Adrenal gland (tissue), 19 donors: ENCODE measurements at places on chromosomes 16 and 17. TPM values are rescaled to one million over a fixed set of nuclear protein-coding genes. Genes with fewer than 3 reads are reported as not detected.
A peak's percentile ranks its signal among the peaks of the same experiment; 100 is the strongest.

GRCh38 chr16:10972108-10972818 lies 27.9 kb downstream of the CLEC16A start:
- no peak for DNase-seq

DNA sequence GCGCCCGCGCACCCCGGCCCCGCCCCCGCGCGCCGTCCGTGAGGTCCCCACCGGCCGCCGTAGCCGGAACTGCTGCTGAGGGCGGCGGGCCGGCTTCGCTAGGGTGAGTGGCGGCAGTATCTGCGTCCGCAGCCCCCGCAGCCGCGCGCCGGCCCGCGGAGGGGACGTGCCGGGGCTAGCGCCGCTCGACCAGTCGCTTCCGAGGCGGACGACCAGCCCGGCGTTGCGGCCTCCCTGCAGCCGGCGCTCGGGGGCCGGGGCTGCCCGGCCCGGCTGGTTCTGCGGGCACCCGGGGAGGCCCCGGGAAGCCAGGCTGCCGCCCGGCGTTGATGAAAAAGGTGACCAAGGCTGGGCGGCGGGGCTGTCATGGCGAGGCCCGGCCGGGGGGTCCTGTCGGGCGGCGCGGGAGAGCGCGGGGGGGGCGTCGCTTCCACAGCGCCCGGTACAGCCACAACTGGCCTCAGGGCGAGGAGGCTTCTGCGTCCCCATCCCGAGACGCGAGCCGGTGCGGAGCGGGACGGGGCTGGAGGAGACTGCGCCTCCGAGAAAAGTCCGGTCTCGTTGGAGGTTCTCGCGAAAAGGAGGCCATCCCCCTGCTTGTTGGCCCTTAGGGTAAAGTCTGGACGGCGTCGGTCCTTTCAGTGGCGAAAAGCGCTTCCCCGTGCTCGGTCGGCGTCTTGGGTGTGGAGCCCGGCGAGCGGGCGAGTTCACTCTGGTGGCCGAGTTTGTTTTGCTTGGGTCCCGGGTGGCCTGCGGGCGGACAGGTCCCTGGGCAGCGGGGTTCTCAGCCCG lies at the start of gene CRAMP1:
Gene CRAMP1 (plus strand): TSS at position 41 of the 792 bp plus-strand sequence. CDS start 2,280 bp downstream, outside the sequence.
- peak; percentile 41 for DNase-seq

- DNase-seq: no peak
Observed at GRCh38 chr17:15418781-15419180, 48.6 kb downstream of the CDRT4 start.

DNA sequence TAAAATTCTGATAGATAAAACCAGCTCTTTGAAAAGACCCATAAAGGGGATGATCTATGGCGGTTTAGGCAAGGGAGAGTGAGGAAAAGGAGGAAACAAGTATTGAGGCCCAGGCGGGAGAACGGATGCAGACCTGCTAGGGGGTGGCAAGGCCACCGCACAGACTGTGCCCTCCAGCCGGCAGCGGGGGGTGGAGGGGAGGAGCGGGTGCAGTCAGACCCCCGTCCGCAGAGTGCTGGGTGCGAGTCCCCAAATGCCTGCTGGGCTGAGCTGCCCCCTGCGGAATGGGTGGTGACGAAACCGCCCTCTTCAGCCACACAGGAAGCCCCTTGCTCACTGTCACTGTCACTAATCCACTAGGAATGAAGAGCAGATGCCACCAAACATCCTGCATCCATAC lies 46.0 kb downstream of the LMF1 start:
- no peak for DNase-seq

GRCh38 chr17:72343911-72344310 lies 223.1 kb downstream of the SOX9 start:
- DNase-seq: no peak

GRCh38 chr16:50169555-50170096 lies 16.5 kb downstream of the TENT4B start:
- DNase-seq: no peak

GRCh38 chr17:4840893-4841242 lies 7.7 kb downstream of the MINK1 start:
- DNase-seq: no peak

DNA sequence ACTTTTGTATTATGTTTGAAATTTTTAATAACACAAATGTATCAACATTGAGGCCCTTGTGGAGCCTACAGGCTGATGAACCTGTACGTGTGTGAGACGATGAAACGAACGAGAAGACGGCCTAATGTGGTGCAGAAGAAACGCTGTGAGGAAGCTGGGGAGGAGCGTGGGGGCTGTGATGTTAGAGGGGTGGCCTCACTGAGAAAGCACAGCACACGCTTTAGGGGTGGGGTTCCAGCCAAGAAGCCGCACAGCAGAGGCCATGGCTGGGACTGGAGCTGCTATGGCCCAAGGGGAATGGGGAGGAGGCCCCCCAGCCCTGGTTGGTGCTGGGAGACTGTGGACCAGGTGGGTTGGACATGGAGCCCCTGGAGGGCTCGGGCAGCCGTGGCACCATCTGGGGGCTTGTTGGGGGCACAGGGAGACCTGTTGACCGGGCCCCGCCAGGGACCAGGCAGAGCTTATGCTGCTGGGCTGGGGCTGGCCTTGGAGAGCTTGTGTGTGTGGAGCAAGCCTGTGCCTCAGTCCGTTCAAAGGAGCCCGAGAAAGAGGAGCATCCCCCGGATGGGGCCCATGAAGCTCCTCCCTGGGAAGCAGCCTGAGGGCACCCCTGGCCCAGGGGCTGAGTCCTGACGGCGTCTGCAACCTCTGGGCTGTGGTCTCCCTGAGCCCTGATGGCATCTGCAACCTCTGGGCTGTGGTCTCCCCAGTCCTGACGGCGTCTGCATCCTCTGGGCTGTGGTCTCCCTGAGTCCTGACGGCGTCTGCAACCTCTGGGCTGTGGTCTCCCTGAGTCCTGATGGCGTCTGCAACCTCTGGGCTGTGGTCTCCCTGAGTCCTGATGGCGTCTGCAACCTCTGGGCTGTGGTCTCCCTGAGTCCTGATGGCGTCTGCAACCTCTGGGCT lies 44.7 kb downstream of the METRNL start:
- no peak for DNase-seq

GRCh38 chr17:50570528-50570927 lies 10.0 kb downstream of the CACNA1G start:
- no peak for DNase-seq

DNA sequence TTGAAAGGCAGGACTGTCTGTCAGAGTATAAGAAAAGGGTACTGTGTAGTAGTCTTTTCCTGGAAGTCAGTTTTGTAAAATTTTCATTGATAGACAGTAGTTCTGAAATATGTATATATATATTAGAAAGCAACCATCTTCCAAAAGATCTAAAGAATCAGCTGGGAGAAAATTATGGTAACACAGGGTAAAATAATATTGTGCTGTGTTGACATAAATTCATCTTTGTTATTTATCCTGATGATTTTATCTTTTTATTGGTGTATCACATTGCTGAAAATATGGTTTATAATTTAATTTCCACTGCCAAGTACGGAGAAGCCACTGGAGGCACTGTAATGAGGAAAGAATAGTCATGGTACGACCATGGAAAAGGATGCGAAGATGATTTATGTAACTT lies 324.9 kb downstream of the CA10 start:
- no peak for DNase-seq

DNA sequence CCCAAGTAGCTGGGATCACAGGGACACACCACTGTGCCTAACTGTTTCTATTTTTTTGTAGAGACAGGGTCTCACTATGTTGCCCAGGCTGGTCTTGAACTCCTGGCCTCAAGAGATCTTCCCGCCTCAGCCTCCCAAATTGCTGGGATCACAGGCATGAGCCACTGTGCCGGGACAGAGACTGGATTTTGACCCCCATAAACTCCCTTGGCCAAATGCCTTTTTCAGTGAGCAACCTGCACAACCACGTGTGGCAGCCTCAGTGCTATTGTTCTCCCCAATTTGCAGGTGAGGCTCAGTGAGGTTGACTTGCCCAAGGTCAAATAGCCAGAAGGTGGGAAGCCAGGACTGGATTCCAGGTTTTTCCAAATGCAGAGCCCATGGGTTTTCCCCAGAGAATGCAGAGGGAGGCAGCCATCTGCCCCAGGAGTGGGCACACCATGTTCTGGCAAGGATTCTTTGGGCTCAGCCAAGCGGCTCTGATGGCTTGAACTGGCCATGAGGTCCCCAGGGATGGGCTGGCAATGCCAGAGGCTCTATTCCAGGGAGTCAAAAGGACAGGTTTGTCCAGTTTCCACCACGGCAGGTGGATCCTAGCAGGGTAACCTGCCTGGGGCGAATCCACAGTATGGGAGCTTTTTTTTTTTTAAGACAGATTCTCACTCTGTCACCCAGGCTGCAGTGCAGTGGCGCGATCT lies 1.8 kb downstream of the IL27 start:
- no peak for DNase-seq

GRCh38 chr17:41013606-41014005 lies 4.7 kb upstream of the KRTAP3-1 start:
- no peak for DNase-seq

- DNase-seq: no peak
Observed at GRCh38 chr16:49828533-49829267, 27.2 kb downstream of the ZNF423 start.

GRCh38 chr17:9177212-9177611 lies 155.9 kb downstream of the NTN1 start:
- no peak for DNase-seq

DNA sequence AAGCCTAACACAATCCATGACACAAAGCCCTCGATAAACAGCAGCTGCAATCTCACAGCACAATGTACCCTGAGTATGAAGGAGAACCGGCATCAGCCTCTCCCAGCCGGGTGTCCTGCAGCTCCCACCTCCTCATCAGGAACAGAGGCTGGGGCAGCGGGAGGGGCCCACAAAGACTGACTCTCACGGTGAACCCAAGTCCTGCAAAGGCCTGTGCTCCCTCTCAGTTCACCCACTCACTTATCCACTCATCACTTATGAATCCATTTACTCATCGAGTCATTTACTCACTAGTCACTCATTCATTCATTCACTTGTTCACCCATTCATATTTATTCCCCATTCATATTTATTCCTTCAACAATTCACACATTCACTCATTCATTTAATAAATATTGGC lies 11.6 kb downstream of the ZNF423 start:
- DNase-seq: no peak

- DNase-seq: no peak
Observed at GRCh38 chr17:71217769-71218168, 903.1 kb upstream of the SOX9 start.

DNA sequence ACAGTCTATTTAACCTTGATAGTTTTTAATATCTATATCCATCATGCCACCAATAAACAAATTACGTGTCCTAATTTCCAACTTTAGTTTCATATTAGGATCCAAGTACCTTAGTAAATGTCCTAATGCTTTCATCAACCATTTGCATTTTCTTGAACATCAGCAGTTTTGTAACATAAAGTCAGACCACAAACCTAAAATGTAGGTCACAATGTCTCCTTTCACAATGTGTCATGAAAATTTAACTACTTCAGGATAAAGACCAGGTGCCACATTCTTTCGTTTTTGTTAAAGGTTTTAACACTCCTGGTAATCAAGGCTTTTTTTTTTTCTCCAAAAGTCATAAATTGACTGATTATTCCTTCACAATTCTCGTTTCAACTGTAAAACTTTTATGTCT lies 310.7 kb upstream of the PMFBP1 start:
- DNase-seq: no peak

GRCh38 chr17:64067657-64068056 lies 47.2 kb upstream of the ICAM2 start:
- DNase-seq: no peak

GRCh38 chr16:66889622-66890021 lies 9.3 kb downstream of the PDP2 start:
- no peak for DNase-seq

GRCh38 chr17:75601057-75601987 lies 13.7 kb downstream of the MYO15B start:
- DNase-seq: peak; percentile 79

GRCh38 chr16:89097392-89097772 lies 3.7 kb downstream of the ACSF3 start:
- DNase-seq: no peak

- DNase-seq: peak; percentile 35
Observed at GRCh38 chr16:16075488-16076422, 126.3 kb downstream of the ABCC1 start.

DNA sequence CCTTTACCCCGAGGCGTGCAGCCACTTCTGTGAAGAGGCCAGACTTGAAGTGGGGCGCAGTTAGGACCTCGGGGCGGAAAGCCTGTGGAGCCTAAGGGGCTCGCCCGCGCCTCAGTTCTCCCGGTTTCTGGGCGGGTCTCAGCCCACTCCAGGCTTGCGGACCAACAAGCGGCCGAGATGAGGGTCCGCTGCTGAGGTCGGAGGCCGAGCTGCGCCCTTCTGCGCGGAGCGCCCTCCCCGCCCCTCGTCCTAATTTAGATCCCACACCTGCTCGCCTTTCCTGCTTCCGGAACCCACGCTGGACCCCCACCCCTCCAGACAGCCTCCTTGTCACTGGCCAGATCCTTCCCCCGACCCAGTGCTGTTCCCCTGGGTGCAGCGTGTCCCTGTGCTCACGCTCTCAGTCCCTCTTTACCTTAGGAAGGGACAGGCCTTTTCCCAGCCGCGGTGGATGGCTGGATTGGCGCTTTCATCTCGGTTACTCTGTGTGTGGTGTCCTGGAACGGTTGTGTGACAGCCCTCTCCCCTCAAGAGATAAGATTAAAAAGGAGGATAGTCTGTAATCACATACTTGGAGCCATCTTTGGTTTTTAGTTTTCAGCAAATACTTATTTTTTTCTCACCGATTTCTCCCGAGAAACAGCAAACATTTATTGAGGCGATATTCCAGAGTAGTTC lies 933 bp upstream of the ATXN7L3 start:
- no peak for DNase-seq

GRCh38 chr16:10065019-10065418 lies 117.2 kb downstream of the GRIN2A start:
- DNase-seq: no peak

Gene SPATA32
- not detected for total RNA-seq

Gene PFAS
- total RNA-seq: 14.6 TPM

Gene CCL7
- total RNA-seq: not detected

Gene SPAG7
- 44.3 TPM for total RNA-seq

Gene GDPD1
- 5.4 TPM for total RNA-seq

Gene RRAD
- total RNA-seq: 10.5 TPM

Gene GCGR
- 0.31 TPM for total RNA-seq

Gene AMZ2
- total RNA-seq: 113 TPM

Gene NOG
- total RNA-seq: 0.14 TPM

Gene GAS7
- total RNA-seq: 26.6 TPM

Gene MGAT5B
- not detected for total RNA-seq

Gene ARHGAP23
- total RNA-seq: 16.4 TPM

Gene SMTNL2
- total RNA-seq: 0.17 TPM

Gene VMO1
- 4.4 TPM for total RNA-seq

Gene MYO15B
- total RNA-seq: 76.0 TPM

Gene HES7
- total RNA-seq: not detected

Gene CCL8
- 3.8 TPM for total RNA-seq

Gene CCL16
- 0.94 TPM for total RNA-seq

Gene COASY
- total RNA-seq: 61.2 TPM

Gene EIF3C
- 339 TPM for total RNA-seq

Gene CD300LG
- total RNA-seq: 0.78 TPM
